ENCODE measurements at places on chromosomes 12 and 14. TPM values are rescaled to one million over a fixed set of nuclear protein-coding genes. Genes with fewer than 3 reads are reported as not detected.

Gene SOX5
- 5.1 TPM for total RNA-seq

Gene SLC2A13
- 12.3 TPM for total RNA-seq

Gene OTX2
- total RNA-seq = not detected

GRCh38 chr12:105342464-105342863, 12.0 kb downstream of the C12orf75 start:
- no peak for DNase-seq

DNA sequence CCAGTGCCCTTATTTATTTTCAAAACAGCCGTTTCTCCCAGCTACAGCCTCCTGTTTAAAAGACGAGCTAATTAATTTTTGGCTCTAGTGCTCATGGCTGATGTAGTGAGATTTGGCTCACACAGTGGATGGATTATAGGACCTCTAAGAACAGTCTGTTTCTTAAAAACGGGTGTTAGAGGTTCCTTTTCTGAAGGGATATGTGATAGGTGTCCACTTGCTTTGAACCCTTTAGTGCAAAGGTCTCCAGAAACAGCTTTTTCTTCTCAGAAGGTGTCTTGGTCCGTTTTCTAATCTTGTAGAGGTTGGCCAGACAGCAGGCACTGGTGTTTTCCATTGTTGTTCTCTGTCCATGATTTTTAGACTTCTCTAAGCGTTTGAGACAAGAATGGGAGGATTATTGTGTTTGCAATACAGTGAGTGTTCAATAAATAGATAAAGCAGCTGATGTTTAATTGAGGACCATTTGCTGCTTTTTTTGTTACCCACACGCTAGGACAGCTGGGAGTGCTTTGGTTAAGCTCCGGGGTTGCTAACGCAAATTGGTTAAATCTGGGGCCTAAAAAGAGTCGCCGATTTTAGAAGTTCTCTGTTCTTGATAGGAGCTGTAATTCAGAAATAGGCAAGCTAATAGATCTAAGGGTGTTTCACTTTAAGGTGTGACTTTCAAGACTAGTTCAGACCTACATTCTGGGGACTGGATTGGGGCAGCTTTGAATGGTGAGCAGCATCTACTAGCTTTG, 1.0 kb downstream of the BORCS5 start:
- no peak for DNase-seq

- DNase-seq = peak; percentile 42
Measured at GRCh38 chr12:50246197-50246865, 37.0 kb downstream of the LIMA1 start.

All from osteoblast (primary cell).